NCI-H1417 treated with DMSO at 0.1 percent for 48 hours (cell line): ENCODE measurements at places on chromosomes 3 and 15.

- no peak for DNase-seq
Observed at GRCh38 chr3:2851835-2852234, 258.3 kb downstream of the IL5RA start.

DNA sequence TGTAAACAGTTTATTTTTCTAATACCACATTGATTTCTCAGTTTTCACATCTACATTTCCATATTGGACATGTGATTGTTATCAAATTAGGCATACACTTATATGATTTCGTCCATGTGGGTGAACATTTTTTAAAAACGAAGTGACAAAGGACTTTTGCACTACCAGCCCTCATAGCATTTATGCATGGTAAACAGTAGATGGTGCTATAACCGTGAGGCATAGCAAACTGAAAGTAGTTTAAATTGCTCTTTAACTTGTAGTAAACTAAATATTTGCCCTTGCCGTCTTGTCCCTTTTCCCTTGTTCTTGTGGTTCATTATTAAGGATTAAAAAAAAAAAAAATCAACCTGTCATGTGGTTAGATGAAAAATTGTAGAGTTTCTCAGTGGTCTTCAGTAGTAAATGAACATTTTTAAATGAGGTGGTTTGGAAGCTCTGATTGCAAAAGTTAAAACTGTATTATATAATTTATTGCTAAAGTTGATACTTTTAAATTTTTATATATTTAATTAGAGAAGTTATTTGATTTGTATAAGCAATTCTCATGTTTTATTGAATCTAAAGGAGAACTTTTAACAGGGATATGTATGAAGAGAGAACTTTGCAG lies 24.0 kb downstream of the STX19 start:
- DNase-seq, result no peak

DNA sequence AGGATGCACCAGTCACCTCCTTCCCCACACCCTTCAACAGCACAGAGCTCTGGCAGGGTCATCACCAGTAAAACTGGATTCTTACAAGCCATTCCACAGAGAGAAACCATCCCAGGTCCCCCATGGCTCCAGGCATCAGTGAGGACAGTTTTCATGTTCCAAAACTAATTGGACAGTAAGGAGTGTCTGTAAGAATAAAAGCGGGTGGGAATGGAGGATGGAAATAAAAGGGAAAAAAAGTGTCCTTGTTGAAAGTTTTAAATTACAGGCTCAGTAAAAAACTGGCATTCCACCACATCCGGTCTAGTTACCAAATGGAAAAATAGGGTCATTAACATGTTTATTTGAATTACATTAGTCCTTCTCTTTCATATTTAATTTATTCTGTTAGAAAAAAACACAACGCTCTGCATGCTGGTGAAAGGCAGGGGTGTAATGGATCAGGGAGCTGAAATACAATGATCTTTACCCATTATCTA lies 117.4 kb downstream of the TIGIT start:
- no peak for DNase-seq

- DNase-seq, result no peak
Observed at GRCh38 chr3:155169197-155169596, 89.1 kb downstream of the MME start.

DNA sequence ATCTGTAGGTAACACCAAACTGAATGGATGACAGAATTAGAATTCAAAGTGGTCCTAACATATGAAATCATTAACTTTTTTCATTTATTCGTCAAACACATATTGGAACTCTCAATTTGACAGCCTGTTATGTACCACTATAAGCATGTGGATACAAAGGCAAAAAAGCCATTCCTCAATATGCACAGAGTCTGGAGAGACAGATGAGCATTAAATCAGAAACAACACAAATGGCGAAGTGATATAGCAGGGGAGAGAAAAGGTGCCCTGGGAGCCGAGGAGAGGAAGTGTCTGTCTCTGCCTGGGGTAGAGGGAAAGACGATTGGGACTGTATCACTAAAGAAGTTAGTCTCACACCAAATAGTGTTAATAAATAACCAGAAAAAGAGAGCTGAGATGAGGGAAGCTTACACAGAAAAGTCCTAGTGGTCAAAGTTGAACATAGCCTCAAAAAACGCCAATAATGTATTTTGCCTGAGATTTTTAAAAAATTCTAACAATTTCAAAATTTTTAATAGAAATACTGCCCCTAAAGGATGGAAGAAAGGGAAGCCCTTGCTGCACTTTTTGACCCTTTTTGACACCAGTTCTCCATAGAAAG lies 417.5 kb downstream of the TUSC7 start:
- DNase-seq, result no peak
